ENCODE measurements at places on chromosomes 3 and 15.
A peak's percentile ranks its signal among the peaks of the same experiment; 100 is the strongest.

GRCh38 chr3:185270956-185271332, 17.1 kb upstream of the EHHADH start:
- no peak for DNase-seq

DNA sequence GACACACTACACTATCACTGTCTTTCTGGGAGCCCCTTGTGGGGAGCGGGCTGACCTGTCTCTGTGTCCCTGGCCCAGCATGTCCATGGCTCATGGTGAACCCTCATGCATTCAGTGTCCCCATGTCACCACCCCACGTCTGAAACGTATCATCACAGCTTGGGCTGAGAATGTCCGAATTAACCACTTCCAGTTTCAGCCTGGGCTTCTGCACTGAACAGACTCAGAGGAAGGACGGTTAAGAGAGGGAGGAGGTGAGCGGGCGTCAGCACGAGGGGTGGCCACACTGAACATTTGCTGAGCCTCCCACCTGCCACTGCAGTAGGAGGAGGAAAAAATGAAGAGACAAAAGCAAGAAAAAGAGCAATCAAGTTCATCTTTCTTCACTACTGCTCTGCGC, 30.5 kb downstream of the ATP2B2 start:
- no peak for DNase-seq

DNA sequence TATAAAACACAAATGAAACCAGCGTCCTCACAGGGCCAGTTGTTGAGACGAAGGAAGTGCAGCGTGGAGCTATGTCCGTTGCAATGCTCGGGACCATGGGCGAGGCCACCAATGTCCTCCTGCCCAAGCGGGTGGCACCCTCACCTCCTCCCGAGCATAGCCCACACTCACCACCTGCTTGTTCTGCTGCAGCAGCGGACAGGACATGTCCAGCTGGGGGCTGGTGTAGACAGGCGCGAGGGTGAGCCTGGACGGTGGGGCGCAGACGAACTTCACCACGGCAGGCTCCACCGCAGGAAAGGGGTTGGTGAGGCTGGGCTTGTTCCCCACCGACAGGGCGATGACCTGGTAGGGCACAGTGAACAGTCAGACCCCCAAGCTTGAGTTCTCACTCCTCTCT, 62.1 kb downstream of the NUP210 start:
- DNase-seq = no peak

GRCh38 chr3:47362701-47363100, 18.1 kb upstream of the PTPN23 start:
- no peak for DNase-seq

- DNase-seq = no peak
Measured at GRCh38 chr3:189677667-189678066, 46.5 kb downstream of the TP63 start.

GRCh38 chr3:100073049-100073713, 41.1 kb downstream of the FILIP1L start:
- no peak for DNase-seq

DNA sequence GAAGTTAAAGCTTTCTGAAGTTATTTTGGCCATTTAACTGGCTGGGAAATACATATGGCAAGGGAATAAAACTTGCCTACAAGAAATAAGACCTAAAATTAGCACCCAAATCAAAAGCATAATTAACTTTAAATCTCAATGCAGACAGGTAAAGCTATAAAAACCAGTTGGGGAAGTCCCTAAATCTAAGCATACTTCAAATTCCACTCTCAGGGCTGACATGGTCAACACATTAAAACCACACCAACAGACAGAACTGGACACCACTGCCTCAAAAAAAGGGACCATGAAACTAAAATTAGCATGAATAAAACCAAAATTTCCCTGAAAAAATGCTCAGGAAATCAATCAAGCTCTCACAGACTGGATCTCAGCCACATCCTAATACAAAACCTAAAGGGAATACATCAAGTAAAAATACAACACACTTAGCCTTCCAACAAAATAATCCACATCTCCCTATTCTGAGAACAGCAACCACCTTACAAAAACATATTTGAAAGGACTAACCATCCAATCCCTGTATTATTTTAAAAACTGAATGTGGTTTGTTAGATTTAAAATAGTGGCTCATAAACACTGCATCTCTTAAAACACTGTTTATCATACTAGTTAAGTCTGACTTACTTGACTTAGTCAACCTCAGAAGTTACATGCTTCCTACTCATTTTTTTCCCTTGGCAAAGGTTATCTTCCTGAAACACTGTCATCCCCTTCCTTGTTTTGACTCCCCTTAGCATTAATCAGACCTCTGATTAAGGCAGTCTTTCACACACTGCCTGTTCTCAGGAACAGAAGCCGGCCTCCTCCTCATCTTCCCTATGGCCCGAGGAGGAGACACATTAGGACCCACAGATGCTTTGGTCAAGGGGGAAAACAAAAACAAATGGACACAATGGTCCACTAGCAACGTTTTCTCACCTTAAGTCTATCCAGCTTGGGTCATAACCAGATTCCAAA, 8.3 kb downstream of the TRA2B start:
- DNase-seq = no peak

DNA sequence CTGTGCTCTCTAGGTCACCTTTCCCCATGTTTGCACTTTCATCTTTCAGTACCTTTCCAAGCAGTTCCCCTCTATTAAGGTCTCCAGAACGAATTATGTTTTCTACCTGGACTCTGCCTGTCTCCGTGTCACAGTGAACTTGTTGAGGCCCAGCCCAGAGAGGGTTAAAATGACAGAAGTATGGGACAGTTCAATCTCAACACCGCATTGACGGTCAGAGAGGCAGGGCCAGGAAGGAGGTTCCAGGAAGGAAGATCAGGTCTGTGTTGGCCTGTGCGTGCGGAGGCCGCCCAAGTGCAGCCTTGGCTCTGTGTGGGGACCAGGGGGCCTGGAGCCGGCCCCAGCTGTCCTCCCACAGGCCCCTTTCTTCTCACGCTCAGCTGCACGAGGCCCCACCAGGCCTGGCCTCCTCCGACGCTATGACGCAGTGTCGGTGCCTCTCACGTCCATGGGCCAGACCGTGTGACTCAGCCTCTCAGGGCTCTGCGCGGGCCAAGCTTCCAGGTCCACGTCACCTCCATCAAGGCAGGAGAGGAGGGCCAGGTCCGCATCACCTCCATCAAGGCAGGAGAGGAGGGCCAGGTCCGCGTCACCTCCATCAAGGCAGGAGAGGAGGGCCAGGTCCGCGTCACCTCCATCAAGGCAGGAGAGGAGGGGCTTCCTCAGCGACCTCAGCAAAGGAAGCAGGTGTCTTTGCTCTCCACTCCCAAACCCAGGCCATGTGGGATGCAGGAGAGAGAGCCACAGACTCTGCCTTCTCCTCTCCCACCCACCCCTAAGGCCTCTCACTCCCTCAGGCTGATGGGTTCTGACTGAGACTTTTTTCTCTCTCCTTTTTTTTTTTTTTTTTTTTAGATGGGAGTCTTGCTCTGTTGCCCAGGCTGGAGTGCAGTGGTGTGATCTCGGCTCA, 83.1 kb downstream of the CPN2 start:
- no peak for DNase-seq

DNA sequence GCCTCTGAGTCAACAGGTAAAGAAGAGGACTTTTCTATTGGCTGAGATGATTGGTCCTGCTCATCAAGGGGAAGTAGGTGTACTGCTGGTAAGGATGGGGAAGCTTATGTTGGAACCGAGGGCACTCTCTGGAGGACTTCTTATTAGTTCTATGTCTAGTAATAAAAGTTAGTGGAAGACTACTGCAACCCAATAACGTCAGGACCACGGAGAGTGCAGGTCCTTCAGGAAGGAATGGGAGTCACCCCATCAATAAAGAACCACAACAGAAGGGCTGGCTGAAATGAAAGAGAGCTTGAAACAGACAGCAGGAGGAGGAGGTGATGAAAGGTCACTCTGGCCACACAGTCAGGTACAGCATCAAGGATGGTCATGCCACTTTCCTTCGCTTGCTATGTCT, 68.8 kb upstream of the PRR23E start:
- no peak for DNase-seq

DNA sequence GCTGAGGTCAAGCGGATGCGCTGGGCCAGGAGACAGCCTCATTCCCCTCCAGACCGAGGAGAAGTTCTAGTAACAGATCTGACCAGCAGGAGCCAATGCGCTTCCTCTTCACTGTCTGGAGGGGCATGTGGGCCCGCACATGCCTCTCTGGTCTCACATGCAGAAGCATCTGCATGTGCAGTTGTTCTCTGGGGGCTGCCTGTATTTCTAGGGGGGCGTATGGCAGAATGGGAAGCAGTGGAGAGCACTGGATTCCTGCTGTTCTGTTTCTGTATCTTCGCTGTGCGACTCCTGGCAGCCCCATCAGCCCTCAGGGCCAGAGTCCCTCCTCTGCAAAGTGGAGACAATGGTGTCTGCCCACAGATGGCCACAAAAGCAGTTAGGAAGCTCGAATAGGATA, 170.4 kb upstream of the IQSEC1 start:
- no peak for DNase-seq

DNA sequence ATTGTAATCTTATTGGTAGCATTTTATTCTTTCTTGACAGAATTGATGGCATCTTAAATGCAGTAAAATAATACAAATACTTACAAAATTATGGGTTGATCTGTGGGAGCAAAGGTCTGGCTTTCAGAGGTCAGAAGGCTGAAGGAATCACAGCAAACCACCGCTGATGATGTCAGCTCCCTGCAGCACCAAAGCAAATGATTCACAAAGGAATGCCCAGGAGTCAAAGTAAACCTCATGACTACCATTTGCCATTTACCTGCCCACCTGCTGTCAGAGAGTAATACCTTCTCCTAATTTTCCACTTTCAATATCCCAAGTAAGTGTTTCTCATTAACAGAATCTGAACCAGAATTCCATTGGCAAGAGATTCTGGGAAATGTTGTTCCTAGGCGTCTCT, 46.1 kb downstream of the CPA3 start:
- no peak for DNase-seq

DNA sequence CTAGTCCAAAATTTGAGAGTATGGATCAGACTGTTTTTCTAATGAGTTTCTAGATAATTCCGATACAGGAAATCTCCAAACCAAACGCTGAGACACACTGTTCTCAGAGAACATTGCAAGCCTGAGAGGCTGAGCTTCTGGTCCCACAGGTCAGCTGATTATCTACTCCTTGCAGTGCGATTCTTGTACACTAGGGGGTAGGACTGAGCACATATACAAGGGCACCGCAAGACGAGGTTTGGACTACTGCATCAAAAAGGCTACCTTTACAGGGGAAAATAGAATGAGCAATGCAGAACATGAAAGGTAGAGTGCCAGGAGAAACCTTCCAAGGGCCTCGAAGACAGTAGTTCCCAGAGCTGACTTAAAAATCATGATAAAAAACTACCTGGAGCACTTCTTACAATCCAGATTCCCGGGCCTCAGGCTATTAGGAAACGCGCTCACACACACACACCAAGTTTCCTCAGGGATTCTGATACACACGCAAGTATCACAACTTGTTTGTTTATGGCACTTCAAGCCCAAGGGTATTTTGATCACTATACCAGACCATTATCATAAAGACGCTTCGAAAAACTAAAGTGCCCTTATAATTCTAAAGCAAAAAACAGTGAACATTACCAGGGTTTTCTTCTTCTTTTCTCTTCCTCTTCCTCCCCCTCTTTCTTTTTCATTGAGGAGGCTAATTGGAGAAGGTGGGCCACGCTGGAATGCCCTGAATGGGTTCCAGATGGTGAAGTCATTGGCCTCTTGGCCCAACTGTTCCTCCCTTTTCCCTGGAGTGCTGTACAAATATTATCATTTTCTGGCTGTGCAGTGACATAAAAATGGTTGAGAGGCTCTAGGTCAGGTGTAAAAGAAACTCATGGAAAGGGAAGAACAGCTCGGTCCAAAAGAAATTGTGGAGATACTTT, 61.8 kb downstream of the SLC12A8 start:
- DNase-seq = peak; percentile 52

DNA sequence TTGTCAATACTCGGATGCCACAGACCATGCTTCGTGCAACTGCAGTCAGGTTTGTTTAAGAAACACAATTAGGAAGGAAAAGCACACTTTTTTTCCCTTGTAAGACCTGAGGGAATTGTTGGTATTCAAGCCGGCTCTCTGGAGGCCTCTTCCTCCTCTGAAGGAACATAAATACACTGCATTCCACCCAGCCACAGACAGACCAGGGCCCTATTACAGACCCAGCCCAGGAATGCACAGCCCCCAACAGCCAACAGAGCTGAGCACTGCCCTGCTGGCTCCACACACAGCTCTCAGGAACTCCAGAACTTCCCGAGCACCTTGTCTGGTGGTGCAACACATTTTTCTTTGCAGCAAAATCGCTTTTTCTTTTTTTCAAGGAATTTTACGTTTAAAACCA, 488.7 kb upstream of the PROK2 start:
- no peak for DNase-seq

- no peak for DNase-seq
Measured at GRCh38 chr15:92613841-92614240, 41.7 kb downstream of the FAM174B start.

DNA sequence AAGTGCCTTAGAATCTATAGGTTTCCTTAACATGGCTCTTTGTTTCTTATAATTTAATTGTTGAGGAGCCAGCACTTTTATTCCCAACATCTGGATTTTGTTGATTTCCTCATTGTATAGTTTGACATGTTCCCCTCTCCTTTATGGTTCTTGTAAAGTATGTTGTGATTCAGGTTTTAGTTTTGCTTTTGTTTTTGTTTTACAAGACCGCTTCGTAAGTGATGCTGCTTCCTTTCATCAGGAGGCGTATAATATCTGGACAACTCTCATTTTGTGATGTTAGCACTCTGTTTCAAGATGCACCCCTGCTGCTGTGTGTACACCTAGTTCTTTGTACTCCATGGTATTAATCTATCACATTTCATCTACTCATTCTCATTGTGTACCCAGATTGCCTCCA, 48.7 kb downstream of the SLC49A4 start:
- DNase-seq = no peak

GRCh38 chr3:51588724-51589123, 50.2 kb downstream of the RAD54L2 start:
- DNase-seq = no peak

DNA sequence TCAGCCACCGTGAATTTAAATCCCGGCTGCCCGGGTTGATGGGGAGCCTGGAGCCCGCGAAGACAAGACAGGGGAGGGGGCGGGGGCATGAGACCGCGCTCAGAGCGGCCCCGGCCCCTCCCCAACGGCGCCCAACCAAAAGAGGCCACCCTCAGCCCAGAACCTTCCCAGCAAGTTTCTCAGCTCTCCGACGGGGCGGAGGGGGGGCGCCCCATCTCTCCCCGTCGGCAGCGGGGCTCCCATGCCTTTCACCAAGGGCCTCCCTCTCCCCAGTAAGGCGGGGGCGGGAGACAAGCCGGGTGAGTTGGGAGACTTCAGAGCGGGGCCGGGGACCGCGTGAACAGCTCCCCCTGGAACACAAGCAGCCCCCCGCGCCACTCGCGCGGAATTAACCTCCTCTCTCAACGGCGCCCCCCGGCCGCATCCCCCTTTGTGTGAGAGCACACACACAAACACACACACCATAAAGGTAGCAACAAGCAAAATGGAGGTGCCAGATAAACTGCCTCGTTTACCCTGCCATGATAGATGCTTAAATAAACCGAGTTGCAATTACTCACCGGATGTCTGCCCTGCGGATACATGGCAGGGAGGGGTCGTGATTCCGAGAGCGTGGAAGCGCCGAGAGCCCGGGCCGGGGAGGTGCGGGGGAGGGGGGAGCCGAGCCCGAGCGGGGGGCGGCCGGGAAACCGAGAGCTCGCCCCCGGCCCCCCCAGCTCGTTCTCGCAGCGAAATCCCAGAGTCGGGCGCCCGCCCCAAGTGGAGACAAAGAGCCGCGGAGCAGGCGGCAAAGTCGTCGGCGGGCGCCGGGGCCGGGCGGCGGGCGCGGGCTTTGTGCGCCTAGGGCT, 1.3 kb downstream of the TLE3 start:
- DNase-seq = no peak

GRCh38 chr3:54917174-54917573, 10.7 kb downstream of the LRTM1 start:
- DNase-seq = no peak

GRCh38 chr3:129119365-129120100, 2.1 kb downstream of the RAB43 start:
- no peak for DNase-seq

Data from D341Med (cell line).